Activated naive CD8-positive, alpha-beta T cell treated with anti-CD3 and anti-CD28 coated beads, Interleukin-2, amount 10 ng/mL, durations not matched to agents 7 days and 5 days (primary cell): ENCODE measurements at places on chromosomes 16 and 17. TPM values are rescaled to one million over a fixed set of nuclear protein-coding genes. Genes with fewer than 3 reads are reported as not detected.

- no peak for DNase-seq
Observed at GRCh38 chr16:1395444-1396031, 19.0 kb downstream of the UNKL start.

DNA sequence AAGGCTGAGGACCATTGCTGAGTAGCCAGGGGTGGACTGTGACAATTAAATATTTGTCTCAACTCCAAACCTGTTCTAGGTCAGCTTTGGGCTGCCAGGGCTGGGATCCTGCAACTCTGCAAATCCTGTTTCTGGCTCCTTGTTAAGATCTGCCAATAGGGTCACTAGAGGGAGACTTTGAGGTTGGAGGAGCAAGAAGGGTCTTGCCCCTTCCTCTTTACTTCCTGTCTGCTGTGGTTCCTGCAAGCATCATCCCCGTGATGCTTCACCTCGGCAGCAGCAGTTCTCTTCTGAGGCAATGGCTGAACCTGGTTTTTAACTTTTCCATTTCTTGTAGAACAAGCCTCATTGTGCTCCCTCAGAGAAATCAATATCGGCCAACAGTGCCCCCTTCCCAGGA, 124.6 kb downstream of the IRX5 start:
- DNase-seq: no peak

DNA sequence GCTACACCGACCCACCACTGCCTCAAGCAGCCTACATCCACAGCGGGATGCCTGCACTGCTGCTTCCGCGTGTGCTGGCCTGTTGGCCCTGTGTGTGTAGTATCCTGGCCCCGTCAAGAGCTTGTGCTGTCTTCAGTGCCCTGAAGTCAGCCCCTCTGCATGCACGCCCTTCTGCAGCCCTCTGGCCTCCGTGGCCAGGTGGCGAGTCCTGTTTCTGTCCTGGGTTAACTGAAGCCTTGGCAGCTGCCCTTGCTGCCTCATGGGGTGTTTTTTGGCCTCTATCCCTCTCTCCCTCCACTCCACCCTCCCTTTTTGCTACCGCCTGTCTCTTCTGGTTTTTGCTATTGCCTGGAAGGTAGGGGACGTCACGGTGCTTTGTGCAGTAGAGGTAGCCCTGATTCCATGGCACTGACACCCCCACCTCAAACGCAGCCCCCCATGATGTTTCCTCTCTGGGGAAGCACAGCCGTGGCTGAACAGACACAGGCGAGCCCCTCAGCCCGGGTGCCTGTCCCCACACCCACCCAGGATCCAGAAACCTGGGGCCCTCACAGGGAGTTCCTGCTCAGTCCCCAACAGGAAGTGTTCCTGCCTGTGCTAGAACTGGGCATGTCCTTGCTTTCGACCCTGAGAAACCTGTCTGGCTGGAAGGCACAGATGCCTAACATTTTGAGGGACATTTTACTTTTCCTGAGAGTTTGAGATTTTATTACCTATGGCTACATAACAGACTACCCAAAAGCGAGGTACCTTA, 18.8 kb upstream of the AMZ2 start:
- DNase-seq: no peak

GRCh38 chr16:75385507-75386152, 47.7 kb downstream of the CFDP1 start:
- DNase-seq: no peak

GRCh38 chr17:38926293-38927070, 1.1 kb downstream of the LASP1NB start:
- DNase-seq: no peak

Gene CAMKK1
- 4.5 TPM for total RNA-seq

Gene IL32
- total RNA-seq: 2,425 TPM

DNA sequence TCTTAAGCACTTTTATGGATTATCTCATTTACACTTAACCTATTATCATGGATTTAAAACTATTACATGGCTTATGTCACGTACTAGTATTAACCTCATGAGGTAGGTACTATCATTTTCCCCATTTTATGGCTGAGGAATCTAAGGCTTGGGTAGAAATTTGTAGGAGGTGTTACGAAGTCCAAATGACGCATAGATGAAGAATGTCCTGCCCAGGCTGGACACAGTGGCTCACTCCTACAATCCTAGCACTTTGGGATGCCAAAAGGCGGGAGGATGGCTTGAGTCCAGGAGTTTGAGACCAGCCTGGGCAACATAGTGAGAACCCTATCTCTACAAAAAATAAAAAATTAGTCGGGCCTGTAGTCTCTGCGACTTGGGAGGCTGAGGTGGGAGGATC, 4.8 kb upstream of the C1QL1 start:
- no peak for DNase-seq

Gene EEF2KMT
- total RNA-seq: 11.4 TPM

Gene KCNH4
- not detected for total RNA-seq

DNA sequence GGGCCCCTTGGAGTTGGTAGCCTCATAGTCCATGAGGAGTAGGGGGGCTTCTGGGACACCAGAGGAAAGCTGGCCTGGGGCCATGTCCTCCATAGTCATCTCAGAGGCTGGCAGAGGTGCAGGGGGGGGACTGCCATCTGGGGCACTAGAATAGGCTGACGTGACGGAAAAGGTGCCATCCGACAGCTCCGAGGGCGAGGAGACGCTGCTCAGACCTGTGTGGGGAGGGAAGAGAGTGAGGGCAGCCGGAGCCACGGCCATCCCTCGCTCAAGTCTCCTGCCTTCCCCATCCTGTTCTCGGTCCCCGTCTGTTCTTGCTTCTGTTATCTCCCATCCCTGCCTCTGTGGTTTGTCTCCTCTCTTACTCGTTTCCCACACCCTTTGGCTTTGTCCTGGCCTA, 4.7 kb upstream of the SPAG7 start:
- DNase-seq: no peak

DNA sequence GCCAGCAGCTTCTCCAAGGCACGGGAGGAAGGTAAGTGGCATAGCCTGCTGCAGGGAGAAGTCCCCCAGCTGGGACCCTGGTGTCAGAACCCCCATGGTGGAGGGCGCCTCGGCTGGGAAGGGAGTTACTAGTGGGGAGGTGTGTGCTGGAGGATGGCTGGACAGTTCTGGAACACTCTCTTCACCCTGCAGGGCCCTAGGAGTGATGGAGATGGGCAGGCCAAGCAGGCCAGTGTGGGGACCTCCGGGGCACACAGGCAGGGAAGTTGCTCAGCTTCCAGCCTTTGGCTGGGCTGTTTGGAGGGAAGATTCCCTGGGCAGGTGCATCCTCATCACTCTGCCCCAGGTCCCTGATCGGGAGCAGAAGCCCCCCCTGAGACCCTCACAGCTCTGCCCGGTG, 696 bp downstream of the C17orf99 start:
- no peak for DNase-seq
